ENCODE measurements at places on chromosomes 2 and 18.

DNA sequence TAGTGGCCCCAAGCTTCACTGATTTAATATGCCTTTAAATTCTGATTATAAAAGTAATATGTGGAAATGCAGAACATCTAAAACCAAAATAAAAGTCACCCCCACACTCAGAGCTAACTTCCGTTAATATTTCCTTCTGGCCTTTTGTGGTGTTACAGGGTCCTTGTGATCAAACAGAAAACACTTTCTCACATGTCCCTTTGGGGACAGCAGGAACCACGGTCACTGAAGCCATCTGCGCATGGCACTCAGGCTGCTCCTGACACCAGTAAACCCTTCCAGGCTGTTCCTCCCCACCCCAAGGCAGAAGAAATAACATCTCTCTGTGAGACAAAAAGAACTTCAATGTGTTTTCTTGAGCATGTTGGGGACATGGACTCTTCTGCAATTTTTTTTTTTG lies 25.1 kb upstream of the GPR17 start:
- DNase-seq = no peak

DNA sequence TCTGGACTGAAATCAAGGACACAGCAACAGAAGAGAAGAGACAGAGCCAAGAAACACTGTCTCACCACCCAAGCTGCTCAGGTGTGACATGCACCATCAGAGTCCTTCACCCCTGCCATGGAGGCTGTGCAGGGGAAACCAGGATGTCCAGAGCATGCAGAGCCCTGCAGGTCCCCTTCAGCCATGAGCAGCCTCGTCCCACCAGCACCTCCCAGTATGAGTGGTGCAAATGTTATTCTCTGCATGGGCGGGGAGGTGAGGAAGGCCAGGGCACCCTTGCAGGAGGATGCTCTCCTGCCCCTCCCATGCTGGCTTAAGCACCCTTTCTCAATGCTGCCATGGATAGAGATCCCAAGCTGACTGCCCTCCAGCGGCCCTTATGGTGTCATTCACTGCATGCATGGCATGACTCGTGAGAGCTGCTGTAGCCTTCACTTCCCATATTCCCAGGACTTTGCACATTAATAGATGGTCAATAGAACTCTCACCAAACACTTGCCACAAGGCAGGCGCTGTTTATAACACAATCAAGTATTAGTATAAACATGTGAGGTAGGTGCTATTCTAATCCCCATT lies 171.0 kb downstream of the ANAPC1 start:
- no peak for DNase-seq

GRCh38 chr2:234033174-234033573 lies 17.3 kb upstream of the SPP2 start:
- no peak for DNase-seq

GRCh38 chr18:42409005-42409404 lies 454.0 kb downstream of the PIK3C3 start:
- no peak for DNase-seq

DNA sequence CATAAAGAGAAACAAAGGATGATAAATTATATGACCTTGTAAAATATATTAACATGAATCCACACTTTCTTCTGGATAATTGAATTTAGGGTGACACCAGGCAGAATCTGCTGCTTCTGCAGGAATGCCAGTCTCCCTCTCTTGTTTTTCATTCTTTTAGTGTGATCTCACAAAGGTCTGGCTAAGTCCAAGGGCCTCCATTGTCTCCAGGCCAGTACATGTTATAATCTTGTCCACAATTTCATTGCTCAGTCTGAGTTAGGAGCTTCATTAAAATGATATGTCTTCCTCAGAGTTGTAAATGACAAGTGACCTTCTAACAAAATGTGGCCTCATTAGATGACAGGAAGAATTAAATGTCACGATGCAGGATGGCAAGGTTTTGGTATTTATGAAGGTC lies 110.2 kb downstream of the APOB start:
- no peak for DNase-seq

DNA sequence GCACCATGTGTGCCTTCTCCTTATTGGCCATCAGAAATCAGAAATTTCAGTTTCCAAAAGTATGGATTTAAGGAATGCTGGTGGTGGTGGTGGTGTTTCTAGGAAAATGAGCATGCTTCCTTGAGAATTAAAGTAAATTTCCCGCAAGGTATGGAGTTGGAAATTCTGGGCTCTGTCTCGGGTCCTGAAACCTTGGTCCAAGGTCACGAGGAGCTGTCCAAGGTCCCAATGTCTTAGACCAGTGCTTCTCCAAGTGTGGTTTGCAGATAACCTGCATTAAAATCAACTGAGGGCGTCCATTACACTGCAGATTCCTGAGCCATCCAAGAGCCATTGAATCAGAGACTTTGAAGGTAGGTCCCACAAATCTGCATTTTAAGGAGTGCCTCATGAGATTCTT lies 210.9 kb upstream of the PKDCC start:
- DNase-seq = no peak

GRCh38 chr18:75500545-75500944 lies 73.0 kb upstream of the SMIM21 start:
- no peak for DNase-seq

GRCh38 chr18:54946149-54946581 lies 13.1 kb downstream of the CCDC68 start:
- DNase-seq = no peak

DNA sequence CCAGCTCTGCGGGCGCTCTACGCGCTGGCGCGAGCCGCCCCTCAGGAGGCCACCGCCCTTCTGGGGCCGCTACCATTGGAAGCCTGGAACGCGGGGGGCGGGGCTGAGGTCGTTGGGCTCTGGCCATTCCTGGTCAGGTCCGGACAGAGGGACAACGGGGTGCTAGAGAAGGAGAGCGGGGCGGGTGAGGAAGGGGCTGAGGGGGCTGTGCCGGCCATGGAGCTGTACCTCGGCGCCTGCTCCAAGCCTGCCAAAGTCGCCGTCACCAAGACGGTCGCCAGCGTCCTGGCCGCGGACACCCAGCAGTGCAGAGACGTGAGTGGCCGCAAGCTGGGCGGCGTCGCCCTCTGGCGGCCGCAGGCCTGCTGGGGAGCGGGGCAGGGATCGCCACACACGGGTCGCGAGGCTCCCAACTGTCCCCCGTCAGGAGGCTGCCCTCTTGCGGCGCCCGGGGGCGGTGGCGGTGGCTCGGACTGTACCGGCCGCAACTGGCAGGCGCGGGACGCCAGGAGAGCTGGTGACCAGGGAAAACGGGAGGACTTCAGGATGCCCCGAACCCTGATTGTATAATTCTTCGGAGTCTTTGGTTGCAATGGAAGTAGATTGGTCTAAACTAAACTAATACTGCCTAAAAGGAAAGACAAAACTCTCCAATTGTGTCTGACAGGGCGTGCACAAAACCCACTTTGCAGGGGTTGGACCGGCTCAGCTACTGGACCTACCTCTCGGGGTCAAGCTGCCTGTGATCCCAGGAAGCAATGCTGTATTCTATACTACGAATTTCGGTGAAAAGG lies at the start of gene FSIP2:
Gene FSIP2, plus strand, starts transcription at position 126 of the 794 bp plus-strand sequence. Its CDS starts 91 bp downstream, at position 217.
- DNase-seq = peak; percentile 52

DNA sequence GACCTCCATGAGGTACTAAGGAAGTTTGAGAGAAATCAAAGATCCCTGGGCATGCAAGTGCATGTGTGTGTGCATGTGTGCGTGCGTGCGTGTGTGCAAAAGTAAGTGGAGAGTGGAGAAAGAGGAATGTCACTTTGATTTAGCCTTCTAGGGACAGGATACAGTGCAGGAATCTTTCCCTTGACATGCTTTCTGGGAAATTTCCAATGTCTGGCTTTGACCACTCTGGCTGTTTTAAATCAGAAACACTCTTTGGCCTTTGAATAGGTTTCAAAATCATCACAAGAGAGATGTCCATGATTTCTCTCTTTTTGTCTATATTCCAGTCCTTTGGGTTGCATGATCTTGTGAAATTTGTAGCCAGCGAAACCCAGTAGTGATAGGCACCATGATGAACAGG lies 162.0 kb downstream of the ALK start:
- DNase-seq = no peak

DNA sequence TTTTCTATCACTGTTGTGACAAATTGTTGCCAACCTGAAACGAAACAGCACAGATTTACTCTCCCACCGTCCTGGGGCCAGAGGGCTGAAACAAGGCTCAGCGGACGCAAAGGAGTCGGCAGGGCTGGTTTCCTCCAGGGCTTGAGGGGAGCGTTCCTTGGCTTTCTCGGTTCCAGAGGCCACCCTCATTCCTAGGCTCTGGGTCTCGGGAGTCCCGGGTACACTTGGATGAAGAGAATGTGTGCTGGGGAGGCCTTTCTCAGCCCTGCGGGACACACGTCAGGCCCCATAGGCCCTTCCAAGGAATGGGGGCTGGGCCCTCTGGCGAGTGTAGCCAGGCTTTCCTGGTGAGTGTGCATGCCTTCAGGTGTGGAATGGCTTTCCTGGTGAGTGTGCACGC lies 287.3 kb upstream of the HS6ST1 start:
- no peak for DNase-seq

DNA sequence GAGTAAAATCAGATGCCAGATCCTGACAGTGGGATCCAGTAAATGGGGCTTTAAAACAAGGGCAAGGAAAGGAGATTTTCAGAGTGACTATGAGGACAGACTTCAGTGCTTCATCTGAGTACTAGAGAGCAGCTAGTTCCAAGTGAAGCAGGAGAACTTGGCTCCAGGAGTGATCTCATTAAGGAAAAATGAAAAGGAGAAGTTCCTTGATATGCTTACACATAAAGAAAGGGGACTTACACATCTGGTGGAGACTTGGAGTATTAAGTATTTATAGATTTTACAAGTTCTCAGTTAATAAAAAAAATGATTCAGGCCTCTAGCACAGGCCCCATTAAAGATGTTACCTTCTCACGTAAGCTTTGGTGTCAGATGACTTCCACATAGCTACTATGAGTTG lies 105.8 kb downstream of the ICOS start:
- DNase-seq = no peak

DNA sequence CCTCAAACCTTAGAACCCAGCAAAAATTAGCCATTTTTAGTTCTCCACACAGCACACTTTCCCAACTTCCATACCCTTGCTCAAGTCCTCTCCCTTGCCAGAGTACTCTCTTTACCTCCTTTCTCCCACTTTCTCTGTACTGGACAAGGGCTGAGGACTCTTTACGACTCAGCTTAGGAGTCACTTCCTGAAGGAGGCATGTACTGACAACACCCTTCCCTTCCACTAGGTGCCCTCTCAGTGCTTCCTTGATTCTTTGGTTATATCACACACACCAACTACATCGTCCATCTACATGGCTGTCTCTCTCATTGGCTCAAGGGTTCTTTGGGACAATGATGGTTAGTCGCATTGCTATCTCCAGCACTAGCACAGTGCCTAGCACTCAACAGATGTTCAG lies 5.2 kb upstream of the C18orf63 start:
- DNase-seq = no peak

DNA sequence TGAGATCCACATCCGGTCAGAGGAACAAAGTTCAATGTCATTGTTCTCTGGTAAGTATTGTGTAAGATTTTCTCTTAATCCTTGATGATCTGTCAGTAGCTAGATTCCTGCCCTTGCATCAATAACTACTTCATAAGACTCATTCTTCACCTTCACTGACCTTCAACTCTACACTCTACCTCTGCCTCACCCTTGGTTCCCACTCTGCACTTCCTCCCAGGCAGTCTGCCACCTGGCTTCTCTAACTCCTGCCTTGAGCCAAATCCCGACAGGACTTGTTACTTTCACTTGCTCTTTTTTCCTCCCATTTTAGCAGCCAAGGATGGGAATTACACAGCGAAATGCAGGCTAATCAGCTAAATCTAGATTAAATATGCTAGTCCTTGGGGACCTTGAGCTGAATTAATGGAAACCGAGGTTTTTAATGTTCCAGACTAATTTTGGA lies 190.7 kb downstream of the DLGAP1 start:
- DNase-seq = no peak

DNA sequence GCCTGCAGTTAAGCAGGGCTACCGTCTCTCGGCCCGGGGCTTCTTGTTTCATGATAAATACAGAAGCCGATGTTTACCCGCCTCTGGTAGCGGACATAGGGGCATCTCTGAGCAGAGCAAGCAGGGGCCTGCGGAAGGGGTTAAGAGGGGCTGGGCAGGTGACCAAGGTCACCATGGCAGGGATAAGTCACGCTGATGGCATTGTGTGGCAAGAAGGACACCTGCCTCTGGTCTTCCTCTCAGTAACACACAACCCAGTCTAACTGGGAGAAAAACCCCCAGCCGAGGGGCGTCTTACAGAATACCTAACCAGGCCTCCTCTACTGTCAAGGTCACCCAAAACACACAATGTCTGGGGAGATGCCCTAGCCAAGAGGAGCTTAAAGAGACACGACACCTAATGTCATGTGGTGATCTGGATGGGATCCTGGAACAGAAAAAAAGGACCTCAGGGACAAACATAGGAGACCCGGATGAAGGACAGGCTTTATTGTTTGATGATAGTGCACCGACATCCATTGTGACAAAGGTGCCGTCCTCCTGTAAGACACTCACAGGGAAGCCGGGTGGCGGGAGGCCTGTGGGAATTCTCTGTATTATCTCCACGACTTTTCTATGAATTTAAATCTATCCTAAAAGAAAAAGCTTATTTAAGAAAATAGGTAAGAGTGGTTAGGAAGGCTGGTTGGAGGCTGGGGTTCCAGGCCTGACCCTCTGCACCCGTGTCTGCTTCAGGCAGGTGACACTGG lies 24.8 kb downstream of the SH3BP4 start:
- no peak for DNase-seq

DNA sequence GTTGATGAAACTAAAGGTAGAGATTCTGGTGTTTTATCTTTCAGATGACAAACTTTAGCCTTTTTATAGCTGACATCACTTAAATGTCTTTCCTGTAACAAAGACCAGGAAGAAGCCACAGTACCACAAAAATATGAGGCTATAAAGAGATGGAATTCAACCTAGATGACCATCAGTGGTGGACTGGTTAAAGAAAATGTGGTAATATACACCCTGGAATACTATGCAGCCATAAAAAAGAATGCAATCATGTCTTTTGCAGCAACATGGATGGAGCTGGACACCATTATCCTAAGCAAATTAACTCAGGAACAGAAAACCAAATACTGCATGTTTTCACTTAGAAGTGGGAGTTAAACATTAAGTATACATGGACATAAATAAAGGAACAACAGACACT lies 18.3 kb upstream of the HNRNPLL start:
- DNase-seq = no peak

DNA sequence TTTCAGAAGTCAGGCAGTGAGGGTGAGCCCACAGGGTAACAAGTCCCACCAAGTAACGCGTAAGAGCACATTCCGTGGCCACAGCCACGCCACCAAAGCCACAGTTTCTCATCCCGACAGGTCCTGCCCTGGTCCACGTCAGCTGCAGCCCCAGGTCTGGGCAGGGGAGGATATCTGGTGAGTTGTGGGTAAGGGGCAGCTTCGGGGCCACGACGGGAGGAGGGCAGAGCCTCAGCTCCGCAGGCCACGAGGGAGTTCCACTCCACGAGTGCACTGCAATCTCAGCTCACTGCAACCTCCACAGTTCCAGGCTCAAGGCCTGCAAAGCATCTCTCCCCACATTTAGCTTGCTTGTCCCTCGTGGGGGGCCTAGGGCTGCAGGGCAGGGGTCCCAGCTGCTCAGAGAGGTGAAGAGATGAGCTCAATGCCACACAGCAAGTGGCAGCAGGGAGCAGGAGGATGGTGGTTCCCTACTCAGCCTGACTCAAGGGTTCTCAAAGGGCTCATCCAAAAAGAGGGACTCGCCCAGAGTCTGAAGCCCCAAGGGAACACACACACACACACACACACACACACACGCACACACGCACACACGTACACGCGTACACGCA lies 12.5 kb downstream of the SNORC start:
- DNase-seq = no peak

GRCh38 chr2:116142644-116143227 lies 1671.8 kb upstream of the DDX18 start:
- DNase-seq = no peak

Measured in activated T-cell treated with anti-CD3 and anti-CD28 coated beads for 48 hours (primary cell).